Stimulated activated CD4-positive, alpha-beta T cell treated with anti-CD3 and anti-CD28 coated beads, Interleukin-4, amount 100 ng/mL, for 24 hours (primary cell): ENCODE measurements at places on chromosomes 5 and 9.

GRCh38 chr5:137672001-137672400, 63.9 kb downstream of the KLHL3 start:
- DNase-seq = no peak

DNA sequence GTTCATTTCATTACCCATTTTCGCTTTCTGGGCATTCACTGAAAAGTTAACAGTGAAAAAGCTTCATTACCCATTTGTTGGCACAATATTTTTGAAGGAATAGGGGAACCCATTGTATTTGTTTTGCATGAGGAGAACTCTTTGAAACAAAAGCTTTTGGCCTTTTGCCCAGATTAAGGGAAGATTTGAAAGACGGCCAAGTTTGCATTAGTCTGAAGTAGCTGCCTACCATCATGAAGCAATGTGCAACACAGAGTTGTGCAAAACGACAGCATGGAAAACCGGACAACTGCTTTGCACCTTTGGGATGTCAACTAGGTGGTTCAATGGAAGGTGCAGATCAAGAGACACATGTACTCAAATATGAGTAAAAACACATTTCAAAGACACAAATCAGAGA, 84.9 kb downstream of the TRPM3 start:
- no peak for DNase-seq

DNA sequence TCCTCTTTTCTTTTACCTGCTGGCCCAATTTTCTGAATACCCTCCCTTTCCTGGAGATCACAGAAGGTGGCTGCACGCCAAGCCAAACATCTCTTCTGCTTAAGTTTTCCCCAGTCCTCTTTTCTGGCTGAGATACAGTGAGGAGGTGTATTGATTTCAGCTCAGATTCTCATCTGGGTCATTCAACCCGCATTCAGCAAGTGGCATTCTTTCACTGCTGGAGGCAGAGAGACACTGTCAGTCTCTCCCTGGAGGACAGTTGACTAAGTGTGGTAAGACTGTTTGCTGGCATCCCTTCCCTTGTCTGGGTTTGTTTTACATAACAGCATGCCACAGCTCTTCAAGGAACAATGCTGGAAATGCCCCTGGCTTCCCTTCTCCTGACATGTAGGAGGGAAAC, 60.5 kb downstream of the GABRG2 start:
- no peak for DNase-seq

DNA sequence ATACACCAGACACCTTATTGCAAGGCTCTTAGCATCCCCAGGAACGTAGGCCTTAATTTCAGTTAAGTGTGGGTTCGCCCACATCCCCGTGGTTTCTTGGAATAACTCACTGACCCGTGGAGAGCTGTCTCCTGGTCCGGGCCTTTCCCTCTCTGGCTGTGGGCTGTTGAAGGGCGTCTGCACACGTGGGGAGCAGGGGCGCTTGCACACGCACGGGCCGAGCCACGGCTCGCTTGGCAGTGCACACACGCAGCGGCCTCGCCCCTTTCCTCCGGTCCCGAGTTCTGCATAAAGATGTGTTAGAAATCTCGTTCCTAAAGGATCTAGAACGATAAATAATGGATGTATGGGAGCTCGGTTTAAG, 141.9 kb downstream of the PBX3 start:
- peak; percentile 3 for DNase-seq

- no peak for DNase-seq
These were observed 55.9 kb upstream of the ORM1 start for GRCh38 chr9:114266969-114267368.

DNA sequence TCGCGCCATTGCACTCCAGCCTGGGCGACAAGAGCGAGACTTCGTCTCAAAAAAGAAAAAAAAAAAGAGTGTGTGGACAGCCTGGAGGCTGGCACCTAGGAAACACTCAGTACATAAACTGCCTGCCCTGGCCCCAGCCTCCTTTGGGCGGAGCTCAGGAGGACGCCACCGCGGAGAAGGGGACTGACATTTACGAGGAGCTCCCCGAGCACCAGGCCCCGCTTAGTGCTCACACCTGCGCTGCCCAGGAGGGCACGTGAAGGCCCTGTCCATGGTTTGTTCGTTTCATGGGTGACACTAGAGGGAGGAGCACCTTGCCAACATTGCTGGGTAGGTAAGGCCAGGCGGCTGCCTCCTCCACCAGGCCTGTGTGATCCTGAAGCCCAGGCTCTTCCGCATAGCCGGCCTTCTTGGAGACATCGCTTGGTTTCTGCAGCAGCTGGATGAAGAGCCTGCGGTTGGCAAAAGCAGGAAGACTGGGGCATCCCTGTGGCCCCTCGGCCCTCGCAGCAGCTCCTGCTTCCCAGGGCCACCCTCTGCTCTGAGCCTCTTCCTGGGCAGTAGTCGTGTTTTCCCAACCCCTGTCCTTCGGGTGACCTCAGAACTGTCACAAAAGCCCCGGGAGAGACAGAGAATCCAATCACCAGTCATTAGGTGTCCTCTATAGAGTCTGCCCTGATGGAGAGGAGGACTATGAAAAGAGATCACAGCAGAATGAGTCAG, 26.2 kb upstream of the LAMC3 start:
- DNase-seq = no peak

DNA sequence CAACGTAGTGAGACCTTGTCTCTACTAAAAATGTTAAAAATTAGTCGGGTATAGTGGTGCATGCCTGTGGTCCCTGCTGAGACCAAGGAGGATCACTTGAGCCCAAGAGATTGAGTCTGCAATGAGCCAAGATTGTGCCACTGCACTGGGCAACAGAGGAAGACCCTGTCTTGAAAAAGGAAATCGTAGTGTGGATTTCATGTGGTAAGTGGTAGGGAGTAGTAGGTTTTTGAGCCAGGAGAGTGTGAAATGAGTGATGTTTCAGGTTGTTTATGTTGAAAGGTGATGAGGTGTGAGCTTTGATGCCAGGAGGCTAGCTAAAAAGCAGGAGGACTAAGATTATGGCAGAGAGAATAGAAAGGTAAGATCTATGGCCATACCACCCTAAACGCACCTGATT, 5.9 kb downstream of the MATR3 start:
- no peak for DNase-seq

DNA sequence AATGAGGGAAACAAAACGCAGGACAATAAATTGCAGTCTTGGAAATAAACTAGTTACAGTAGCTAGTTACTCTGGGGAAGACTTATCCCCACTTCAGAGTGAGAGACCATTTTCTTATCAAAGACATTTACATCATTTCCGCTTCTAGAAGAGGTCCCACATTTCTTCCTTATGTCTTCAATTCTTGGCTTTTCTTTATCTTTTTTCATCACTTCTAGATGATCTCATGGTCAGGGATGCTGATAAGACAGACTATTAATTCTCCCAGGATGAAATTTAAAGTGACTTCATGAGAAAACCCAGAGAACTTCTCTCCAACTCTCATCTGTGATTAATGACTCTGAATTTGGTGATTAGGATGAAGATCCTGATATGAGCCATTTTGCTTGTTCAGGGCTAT, 229.1 kb downstream of the MTRR start:
- no peak for DNase-seq

DNA sequence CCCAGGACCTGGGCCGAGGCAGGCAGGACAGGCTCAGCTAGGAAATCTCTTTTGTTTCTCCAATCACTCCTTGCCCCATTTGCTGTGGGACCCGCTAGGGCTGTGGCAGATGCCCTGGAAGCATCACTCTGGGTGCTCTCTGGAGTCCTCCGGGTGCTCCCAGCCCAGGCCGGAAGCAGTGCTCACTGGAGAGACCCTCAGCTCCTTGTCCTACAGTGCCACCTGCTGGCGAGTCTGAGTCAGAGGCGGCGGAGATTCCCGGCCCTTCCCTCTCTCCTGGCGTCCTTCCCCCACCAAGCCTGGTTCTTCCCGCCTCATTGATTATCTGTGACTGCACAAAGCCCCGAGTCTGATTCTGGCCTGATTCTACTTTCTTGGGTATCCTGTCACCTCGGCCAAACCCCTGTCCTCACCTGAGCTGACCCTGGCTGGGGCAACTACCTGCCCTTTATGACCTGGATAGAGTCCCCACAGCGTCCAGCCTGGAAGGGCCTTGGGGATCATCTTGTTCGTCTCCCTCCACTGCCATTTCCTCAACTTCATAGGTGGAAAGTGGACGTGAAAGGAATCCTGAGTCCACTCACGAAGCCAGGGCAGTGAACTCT, 7.3 kb upstream of the BARHL1 start:
- peak; percentile 40 for DNase-seq

DNA sequence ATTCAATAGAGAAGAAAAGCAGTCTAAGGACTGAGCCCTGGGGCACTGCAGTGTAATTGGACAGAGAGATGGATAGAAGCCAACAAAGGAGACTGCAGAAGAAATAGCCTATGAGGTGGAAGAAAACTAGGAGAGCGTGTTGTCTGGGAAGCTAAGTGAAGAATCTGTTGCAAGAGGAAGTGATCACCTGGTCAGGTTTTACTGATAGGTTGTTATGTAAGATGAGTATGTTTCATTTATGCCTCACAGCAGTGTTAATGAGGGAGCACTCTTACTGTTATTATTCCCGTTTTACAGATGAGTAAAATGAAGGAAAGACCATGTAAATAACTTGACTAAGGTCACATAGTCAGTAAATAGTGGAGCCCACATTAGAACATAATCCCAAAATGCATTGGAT, 80.0 kb upstream of the GRHPR start:
- DNase-seq = no peak

- no peak for DNase-seq
These were observed 26.9 kb downstream of the GOLPH3 start for GRCh38 chr5:32147236-32147635.

- DNase-seq = no peak
These were observed 104.1 kb downstream of the CRB2 start for GRCh38 chr9:123460091-123460490.

- no peak for DNase-seq
These were observed 56.7 kb upstream of the NAA35 start for GRCh38 chr9:85884256-85884655.

DNA sequence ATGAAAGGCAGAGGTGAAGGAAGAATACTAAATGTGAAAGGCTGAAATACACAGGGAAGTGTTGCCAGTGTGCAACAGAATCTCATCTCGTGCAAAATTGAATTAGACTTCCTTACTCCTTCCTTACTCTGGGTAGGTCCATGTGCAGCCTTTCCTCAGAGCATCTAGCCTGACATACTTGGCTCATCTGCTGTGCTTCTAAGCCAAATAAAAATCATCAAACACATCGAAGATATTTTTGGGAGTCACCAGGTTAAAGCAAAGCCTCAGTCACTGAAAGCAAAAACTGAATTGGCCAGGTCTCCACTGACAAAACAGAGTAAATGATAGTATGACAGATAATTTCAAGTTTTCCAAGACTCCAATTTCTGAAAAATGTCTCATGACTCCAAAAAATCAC, 19.3 kb downstream of the STARD4 start:
- DNase-seq = no peak

- no peak for DNase-seq
These were observed 2.0 kb upstream of the APC start for GRCh38 chr5:112735702-112736101.

DNA sequence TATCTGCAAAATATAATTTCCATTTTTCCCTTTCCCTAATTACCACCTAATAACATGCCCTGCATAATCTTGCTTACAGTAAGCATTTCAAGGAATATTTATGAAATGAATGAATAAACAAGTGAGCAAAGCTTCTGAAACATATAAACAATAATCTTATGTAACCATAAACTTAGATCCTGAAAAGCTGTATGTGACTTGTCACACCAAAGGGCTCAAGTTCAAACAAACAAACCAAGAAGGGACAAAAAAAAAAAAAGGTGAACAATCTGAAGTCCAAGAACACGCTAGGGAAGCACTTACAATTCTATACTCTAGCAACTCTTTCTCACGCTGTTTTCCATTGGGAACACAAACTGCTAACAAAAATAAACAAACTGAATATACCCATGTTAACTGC, 36.3 kb downstream of the PLPP1 start:
- DNase-seq = no peak

DNA sequence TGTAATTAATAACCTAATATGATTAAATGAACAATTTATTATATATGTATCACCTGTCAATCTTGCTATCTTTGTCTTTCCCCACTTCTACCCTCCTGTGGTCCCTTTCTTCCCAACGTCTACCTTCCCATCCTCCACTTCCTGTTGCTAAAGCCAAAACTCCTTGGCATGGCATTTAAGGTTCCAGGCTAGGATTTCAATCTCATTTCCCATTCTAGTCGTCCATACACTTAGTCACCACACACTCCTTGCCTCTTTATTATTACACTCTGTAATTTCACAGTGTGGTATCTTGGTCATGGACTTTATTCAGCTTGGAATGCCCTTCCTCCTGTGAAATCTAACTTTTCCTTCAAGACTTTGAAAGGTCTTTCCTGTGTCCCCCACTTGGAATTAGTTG, 115.3 kb downstream of the SEMA6A start:
- DNase-seq = no peak

GRCh38 chr5:82620957-82621600, 342.9 kb upstream of the RPS23 start:
- no peak for DNase-seq

- no peak for DNase-seq
These were observed 72.3 kb downstream of the PTBP3 start for GRCh38 chr9:112261133-112261532.

DNA sequence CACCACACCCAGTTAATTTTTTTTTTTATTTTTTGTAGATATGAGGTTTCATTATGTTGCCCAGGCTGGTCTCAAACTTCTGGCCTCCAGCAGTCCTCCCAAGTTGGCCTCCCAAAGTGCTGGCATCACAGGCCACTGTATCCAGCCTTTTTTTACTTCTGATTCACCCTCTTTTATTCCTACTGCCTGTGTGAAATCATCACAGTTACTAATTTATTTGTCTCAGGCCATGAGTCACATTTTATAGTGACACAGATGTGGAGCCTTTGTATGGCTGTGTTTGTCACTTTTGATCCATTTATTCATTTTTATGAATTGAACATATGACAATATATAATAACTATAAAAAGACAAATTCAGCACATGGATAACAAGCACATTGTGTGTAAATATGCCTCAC, 67.1 kb upstream of the SNX2 start:
- no peak for DNase-seq

DNA sequence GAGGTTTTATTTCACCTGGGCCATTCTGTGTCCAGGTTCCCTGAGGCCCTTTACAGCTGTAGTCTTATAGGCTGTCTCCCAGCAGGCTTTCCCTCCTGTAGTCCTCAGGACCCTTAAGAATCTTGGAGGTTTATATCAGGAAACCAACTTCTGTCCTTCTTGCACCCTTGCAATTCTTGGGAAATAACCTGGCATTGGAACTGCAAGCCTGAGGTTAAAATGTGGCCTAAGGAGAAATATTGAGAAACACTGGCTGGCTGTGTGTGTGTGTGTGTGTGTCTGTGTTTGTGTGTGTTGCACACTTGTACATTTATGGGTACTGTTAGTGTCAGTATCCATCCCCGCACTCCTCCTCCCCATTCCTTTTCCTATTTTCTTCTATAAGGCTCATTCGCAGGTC, 168.9 kb downstream of the PAPPA start:
- DNase-seq = no peak

DNA sequence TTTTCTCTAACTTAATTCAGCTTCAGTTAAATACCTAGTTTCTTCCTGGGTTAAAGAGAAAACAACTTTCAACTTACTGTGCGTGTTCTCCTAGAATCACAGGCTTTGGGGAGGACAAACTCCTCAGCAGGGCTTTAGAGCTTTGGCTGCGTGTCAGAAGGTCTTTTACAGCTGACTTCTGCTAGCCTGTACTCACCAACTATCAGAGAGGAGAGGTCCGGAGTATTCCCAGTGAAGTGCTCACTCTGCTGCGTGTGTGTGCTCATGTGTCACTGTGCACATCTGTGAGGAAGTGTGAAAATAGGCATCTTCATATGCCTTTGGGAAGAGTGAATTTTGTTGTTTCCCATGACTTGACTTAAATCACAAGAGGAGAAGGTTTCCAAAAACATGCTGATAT, 423.2 kb upstream of the SGCD start:
- DNase-seq = no peak
